Left cardiac atrium (tissue), 4 donors: ENCODE measurements at places on chromosomes 7 and 10.

- DNase-seq, result no peak
Measured at GRCh38 chr7:31104361-31105255, 52.5 kb downstream of the ADCYAP1R1 start.

- DNase-seq, result no peak
Measured at GRCh38 chr7:11237742-11238141, 264.1 kb downstream of the PHF14 start.

- no peak for DNase-seq
Measured at GRCh38 chr10:7817576-7817975, 729 bp upstream of the TAF3 start.

GRCh38 chr10:285216-285615 lies 150.0 kb downstream of the ZMYND11 start:
- no peak for DNase-seq

GRCh38 chr10:30505543-30506298 lies 71.7 kb downstream of the MAP3K8 start:
- DNase-seq, result no peak

GRCh38 chr10:50341987-50342386 lies 90.7 kb upstream of the ASAH2 start:
- DNase-seq, result no peak

GRCh38 chr7:50562136-50562535 lies 3.1 kb downstream of the DDC start:
- no peak for DNase-seq

DNA sequence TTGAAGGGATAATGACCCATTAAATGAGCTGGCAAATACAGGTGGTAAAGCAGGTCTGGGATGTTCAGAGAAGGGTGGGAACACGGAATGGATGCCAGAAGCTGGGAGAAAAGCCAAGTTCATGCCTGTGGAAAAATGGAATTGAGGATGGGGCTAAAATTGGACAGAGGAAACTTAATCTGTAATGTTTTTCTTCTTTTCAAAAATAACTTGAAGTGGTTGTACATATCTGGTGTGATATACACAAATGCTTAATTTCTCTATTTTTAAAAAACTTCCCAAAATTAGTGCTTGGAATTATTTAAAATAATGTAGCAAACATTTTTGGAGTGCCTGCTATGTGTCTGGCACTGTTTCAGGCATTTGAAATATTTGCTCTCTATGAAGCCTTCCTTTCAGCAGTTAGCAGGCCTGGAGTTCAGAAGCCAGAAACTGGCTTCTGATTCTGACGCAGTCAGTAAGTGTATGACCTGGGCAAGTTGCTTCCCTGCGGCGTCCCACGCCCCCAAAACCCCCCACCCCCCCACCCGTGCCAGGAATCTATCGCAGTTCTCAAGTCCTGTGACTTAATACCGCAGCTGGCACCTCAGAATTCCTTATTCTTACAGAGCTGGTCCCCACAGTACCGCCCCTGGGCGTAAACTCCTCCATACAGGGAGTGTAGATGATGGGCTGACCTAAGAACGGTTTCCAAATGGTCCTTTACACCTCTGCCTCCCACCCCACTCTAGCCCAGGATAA lies 828 bp upstream of the MALSU1 start:
- DNase-seq, result no peak

DNA sequence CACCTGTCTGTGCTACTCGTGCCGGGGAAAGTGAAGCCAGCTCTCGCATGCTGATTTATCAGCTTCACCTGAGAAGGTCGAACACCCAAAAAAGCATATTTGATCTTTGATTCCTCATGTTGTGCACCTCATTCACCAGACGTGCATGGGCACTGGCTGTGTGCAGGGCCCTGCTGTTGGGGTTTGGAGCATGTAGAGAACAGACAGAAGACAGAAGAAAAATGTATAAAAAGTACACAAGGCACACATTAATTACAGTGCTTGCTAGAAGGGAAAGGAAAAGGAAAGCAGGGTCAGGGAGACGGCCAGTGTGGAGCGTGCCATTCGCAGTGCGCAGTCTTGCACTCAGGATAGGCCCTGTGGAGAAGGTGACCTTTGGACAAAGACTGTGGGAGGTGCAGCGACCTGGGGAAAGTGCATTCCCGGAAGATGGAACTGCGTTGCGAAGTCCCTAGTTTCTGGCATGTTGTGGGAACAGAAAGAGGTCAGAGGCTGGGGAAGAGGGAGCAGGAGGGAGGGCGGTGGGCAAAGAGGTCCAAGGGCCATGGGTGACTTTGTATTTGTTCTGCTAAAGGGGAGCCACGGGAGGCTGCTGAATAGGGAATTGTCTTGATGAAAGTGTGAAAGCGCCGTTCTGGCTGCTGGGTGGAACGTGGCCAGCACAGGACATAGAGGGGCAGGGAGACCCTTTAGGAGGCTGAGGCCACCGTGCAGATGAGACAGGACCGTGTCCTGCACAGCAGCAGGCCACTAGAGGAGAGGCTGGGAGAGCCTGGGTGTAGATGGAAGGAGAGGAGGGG lies 232.8 kb downstream of the GLRX3 start:
- DNase-seq, result no peak

DNA sequence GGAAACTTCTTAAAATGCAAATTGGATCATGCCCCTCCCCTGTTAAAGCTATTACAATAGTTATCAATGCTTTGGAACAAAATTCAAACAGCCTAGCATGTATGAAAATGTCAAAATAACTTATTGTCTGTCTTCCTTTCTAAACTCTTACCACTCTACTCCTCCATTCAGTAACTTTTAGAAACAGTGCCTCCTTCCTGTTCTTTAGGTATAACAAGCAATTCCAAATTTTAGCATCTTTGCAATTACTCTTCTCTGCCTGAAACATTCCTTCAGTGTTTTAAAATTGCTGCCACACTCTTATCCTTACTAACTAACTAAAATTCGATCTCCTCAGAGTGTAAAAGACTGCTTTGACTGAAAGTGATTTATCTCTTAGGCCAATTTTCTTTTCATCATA lies 660.4 kb upstream of the LRRTM3 start:
- DNase-seq, result no peak

- DNase-seq, result no peak
Measured at GRCh38 chr10:74223755-74224529, 72.9 kb downstream of the ADK start.

- DNase-seq, result peak; percentile 79
Measured at GRCh38 chr7:75966190-75966961, 28.0 kb downstream of the TMEM120A start.

DNA sequence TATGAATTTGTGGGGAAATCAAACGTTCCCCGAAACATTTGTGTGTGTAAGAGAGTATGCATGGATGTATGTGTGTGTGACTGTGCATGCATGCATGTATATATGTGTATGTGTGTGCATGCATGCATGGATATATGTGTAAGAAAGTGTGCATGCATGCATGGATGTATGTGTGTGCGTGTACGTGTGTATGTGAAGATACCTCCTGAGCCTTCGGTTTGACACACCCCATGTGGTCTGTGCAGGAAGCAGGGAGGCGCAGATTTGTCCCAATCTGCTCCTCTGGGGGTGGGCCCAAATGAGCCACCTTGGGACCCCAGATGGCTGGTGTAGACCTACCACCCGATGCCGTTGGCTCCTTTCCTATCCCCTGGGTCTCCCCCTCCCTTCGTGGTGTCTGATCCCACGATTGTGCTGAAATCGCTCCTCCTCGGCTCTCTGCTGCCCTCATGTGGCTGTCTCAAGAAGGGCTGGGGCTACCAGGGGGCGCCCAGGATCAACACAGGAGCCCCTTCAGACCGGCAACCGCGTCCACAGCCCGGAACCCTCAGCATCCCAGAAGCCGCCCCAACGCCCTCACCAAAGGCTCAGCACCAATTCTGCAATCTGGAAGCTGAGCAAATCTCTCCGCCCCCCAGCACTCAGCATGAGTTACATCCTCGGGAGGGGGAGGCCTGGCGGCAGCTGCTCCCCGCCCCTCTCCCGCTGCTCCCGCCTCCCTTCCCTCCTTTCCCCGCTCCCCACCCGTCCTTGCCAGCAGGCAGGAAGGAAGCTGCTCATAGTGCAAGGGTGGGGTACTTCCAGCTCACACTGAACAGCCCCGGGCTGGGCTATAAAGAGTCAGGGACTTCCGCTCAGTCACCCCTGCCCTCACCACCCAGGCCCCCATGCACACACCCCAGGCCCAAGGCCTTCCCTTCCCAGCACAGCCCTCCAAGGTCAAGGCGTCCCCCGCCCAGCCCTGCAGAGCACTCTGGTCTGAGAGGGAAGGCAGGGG lies 2.3 kb upstream of the NOS3 start:
- DNase-seq, result peak; percentile 86

DNA sequence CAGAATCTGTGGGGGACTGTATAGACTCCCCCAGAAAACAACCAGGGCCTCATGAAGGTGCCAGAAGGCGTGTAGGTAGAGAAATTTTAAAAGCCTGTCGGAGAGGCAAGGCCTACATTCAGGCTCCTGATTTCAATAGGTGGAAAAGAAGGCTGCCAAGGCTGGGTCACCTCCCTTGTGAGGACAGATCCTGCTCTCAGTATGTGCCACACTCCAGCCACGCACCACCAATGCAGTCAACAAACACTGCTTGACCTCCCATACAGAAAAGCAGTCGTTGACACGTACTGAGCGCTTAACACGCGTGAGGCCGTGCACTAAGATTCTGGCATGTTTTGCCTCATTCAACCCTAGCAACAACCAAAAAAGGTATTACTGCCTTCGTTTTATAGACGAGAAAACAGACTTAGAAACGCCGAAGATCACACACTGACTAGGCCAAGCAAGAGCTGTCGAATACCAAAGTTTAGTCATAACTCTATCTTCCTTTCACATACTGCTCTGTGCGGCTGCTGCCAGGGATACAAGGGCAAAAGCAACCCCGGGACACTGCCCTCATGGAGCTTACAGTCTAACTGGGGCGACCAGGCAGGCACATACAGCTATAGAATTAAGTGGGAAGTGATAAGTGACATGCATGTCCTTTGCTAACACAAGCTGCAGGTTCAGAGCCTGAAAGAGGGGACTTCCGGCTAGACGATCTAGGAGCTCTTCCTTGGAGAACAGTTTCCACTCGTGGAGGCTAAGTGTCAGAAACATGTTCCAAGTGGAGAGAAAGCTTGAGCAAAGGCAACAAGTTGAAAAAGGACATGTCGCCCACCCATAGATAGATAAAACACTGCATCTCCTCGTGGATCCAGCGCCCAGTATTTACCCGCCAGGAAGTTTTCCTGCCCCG lies 797 bp upstream of the NKX2-3 start:
- DNase-seq, result no peak

- DNase-seq, result peak; percentile 63
Measured at GRCh38 chr10:22554461-22555182, 159.8 kb downstream of the PIP4K2A start.

GRCh38 chr10:102068216-102068615 lies 3.1 kb downstream of the HPS6 start:
- DNase-seq, result peak; percentile 50

DNA sequence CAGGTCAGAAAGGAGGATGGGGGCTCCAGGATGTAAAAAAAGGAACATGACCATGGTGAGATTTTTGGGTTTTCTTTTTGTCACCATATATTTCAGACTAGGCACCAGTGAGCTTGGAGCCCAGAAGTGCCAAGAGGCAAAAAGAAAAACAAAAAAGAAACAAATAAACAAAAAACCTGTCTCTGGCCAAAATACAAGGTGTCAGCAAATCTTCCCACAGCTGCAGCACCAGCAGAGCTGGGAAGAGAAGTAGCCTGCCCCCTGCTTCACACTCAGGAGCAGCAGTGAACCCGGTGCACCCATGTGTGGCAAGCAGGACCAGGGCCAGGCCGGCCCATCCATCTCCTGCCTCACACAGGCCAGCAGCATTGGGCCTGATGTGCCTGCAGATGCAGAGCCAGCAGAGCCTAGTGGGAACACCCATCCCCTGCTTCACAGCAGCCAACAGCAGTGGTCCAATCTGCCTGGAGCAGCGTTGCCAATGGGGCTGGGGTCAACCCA lies 34.7 kb upstream of the C10orf71 start:
- no peak for DNase-seq

DNA sequence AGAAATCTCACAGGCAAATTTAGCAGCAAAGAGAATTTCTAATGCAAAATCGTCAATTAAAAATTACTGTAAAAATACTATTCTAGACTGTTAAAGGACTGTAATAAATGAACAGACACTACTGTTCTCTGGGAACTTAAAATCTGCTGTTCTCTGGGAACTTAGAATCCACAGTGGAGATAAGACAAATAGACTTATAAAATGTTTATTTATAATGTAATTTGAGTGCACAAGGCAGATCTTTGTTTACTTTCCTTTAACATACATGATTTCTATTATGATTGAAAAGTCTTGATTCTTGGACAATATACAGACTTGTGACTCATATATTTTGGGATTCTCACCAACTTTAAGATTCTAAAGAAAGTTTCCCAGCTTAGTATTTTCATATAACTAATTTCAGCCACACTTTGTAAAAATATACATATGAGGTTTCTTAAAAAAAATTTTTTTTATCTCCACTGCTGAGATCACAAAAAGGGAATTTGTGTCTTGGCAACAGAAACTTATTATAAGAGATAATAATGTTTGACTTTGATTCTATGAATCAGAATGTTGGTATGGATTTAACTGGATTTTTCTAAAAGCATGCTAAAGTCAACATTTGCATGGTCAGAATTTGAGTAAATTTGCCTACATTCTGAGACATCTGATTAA lies 166.3 kb upstream of the RHOBTB1 start:
- no peak for DNase-seq

DNA sequence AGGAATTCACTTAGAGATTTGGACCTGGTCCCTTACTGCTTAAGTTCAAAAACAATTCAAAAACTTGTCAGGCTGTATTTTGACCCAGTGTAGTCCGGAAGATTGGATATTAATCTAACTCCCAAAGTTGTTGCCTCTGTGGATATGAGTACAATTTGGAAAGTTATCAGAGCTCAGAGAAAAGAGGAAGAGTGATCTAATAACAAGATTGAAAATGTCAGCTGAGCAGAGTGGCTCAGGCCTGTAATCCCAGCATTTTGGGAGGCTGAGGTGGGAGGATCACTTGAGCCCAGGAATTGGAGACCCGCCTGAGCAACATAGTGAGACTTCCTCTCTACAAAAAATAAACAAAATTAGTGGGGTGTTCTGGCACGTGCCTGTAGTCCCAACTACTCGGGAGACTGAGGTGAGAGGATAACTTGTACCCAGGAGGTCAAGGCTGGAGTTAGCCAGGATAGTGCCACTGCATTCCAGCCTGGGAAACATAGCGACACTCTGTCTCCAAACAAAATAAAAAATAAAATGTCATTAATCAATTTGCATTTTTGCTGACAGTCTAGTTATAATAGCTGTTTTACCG lies 3.2 kb upstream of the ASCC1 start:
- no peak for DNase-seq

DNA sequence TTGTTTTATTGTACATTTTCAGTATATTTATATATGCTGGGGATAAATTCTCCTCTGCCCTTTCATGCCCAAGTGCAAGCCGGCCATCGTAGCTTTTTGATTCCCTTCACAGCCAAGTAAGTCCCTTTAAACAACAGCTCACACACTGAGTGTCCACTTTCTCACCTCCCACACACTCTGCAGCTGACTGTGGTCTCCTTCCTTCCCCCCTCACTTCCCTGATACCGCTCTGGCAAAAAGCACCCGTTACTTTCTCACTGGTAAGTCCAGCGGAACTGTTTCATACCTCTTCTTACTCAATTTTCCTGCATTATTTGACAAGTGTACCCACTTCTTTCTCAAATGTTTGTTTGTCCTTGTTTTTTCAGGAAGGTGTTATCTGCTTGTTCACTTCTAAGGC lies 35.2 kb downstream of the MGAM start:
- DNase-seq, result no peak

GRCh38 chr7:6419310-6419773 lies 28.4 kb downstream of the DAGLB start:
- DNase-seq, result no peak

- DNase-seq, result no peak
Measured at GRCh38 chr7:520503-521161, 986 bp upstream of the PDGFA start.
